ENCODE measurements at places on chromosomes 2 and 18.

DNA sequence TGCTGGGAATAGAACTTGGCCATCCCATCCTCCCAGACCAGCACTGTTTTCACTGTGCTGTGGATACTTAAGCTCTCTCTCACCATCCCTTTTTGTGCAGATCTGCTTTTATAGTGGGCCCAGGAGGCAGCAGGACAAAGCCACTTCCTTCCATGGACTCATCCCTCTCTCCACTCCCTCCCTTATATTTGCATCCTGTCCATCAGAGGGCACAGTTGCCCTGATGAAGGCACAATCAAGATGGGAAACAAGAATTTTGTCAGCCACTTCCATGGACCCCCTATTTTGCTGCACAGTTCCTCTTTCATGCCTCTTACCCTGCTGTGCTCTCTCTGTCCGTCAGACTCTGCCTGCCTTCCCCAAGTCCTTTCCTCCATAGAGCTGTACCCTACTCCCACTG lies 338.7 kb downstream of the HRH4 start:
- DNase-seq = no peak

DNA sequence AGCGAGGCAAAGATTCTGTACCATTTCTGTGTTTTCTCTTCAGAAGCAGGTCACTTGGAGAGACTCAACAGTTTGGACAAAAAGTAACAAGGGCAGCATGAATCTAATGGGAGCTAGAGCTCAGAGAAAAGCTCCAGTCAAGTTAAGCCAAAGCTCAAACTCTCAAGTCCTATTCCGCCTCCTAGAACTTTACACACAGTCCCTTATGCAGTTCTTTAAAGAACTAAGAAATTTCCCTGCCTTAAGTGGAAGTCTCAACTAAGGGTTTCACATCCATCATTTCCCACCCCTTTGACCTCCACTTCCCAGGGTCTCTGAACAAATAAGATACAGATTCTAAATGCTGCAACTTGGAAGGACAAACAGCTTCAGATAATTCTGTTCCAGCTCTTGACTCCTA lies 121.3 kb upstream of the RNU4ATAC start:
- no peak for DNase-seq

DNA sequence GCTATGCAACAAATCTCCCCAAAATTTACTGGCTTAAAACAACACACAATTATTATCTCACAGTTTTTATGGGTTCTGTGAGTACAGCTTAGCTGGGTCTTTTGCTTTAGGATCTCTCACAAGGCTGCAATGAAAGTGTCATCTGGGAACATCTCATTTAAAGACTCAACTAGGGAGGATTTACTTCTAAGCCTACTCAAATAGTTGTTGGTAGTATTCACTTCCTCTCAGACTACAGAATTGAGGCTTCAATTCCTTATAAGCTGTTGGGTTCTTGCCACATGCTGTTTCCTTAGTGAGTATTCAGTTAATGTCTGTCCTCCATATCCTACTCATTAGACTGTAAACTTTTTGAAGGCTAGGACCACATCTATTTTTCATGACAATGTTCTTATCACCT lies 72.3 kb downstream of the MDH1 start:
- peak; percentile 62 for DNase-seq

GRCh38 chr2:197137826-197138477 lies 172.6 kb downstream of the ANKRD44 start:
- DNase-seq = no peak

DNA sequence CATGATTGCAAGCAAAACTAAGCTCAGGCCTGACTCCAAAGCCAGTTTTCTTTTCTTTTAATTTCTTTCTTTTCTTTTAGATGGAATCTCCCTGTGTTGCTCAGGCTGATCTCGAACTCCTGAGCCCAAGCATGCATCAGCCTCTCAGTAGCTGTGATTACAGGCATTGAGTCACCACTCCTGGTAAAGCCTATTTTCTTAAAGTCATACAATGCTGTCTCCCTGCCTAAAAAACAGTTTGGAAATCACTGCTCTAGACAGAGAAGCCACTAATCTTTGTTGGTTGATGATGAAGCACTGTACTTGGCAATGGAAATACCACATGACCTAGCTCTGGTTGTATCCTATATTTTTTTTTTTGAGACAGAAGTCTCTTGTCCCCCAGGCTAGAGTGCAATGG lies 33.1 kb upstream of the ZNF532 start:
- DNase-seq = no peak

GRCh38 chr18:28588884-28589549 lies 412.1 kb upstream of the CDH2 start:
- no peak for DNase-seq

DNA sequence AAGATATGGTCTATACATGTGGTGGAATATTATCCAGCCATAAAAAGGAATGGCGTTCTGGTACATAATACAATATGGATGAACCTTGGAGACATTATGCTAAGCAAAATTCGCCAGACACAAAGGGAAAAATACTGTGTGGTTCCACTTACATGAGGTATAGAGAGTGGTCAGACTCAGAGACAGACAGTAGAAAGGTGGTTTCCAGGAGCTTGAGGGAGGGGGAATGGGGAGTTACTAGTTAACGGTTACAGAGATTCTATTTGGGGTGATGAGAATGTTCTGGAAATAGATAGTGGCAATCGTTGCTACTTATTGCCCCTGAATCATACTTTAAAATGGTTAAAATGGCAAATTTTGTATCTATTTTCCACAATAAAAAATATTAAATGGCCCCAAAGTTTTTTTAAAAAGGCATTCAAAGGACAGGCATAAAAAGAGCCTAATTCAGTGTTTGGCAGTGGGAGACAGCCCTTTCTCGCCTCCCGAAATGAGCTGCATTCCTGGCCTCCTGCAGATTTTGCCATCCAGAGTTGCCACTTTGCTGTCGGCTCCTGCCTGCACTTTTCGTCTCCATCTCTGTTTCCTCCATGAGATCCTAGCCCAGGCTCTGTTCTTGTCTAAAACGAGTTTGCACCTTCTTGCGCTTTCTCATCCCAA lies 13.5 kb downstream of the TNFRSF11A start:
- no peak for DNase-seq

DNA sequence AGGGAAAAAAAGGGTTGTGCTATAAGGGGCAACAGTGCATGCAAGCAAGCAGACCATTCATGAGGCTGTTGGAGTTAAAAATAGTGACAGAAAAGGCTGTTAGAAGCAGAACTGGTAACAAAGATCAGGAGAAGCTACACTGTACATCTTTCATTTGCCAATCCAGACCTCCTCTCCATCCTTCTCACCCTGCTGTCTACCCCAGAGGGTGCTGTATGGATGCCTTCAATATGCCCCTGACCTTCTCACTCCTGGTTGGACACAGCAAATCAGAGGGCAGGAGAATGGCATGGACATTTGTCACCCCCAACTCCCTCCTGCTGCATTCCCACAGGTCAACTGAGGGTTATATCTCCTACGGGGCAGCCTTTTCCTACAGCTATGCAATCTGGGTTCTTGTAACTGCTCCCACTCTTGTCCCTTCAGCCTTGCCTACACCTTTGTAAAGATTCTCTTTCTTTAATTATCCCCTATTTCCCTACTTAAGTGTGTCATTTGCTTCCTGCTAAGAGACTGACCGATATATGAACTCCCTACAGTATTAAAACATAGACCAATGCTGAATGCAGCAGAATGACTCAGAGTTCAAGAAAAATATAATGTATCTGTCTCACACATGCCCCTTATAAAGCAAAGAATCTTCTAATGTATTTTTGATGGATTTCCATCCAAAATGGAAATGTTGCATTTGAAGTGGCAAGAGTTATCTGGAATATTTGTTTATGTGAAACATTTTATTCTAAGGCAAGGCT lies 169.2 kb upstream of the NCKAP5 start:
- no peak for DNase-seq

GRCh38 chr2:111122631-111123421 lies 2.1 kb downstream of the BCL2L11 start:
- peak; percentile 42 for DNase-seq
